Dermis microvascular lymphatic vessel endothelial cell (primary cell): ENCODE measurements at places on chromosomes 6 and 20. TPM values are rescaled to one million over a fixed set of nuclear protein-coding genes. Genes with fewer than 3 reads are reported as not detected.

FILIP1 gene
- total RNA-seq: 1.7 and 3.8 TPM in 2 replicates

C20orf141 gene
- total RNA-seq: not detected in 2 replicates

BLOC1S5 gene
- total RNA-seq: 13.3 and 14.6 TPM in 2 replicates

KIAA0408 gene
- not detected in 2 replicates for total RNA-seq

- no peak for DNase-seq
Measured at GRCh38 chr20:38880952-38881735, 45.1 kb upstream of the FAM83D start.

- no peak for DNase-seq
Measured at GRCh38 chr6:81843302-81843701, 90.8 kb upstream of the TENT5A start.

DNA sequence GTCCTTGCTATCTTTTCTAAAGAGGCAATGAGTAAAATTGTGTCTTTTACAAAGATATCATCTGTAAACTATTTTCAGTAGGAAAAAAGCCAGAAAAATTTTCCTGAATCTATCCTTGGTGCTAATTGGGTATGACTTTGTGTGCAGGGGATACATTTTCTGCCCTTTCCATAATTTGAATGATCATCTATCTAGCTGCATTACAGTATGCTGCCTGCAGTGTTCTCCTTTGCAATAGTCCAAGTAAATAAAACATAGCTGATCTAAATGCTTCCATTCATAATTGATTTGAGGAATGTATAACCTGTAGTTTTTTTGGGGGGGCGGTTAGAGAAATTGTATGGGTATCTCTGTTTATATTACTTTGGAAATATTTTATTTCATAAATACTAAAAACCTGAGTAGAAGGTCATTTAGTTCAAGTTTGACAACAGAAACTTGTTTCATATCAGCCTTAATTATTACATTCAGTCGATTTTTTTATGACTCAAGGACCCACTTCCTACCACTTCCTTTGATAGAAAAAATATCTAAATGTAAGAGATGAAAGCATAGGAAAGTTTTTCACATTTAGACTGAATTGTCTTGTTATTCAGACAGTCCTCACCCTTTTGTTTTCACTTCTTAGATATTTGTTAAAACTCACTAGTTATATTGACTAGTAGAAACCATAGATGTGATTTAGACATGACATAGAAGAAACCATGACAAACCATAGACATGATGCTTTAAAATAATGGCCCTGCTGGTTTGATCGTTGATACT, 75.3 kb downstream of the AIG1 start:
- DNase-seq: no peak

DNA sequence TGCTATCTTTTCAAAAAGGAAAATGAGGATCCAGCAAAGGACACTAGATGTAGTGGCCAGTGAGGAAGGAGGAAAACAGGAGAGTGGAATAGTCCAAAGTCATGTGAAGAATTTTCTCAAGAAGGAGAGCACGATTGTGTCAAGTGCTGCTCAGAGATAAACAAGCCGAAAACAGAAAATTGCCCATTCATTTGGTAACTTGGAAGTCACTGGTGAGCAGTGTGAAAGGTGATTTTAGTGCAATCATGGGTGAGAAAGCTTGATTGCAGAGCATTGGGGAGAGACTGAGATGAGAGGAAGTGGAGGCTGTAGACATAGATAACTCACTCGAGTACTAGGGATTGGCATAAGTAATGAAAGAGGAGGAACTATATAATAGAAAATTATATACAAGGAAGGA, 26.0 kb upstream of the PRDM1 start:
- DNase-seq: no peak
